ENCODE measurements at places on chromosomes 2 and 18.

- peak; percentile 33 for DNase-seq
These were observed 138.1 kb downstream of the PTGR3 start for GRCh38 chr18:75070625-75071483.

- no peak for DNase-seq
These were observed 826.8 kb downstream of the TRIB2 start for GRCh38 chr2:13543550-13543949.

DNA sequence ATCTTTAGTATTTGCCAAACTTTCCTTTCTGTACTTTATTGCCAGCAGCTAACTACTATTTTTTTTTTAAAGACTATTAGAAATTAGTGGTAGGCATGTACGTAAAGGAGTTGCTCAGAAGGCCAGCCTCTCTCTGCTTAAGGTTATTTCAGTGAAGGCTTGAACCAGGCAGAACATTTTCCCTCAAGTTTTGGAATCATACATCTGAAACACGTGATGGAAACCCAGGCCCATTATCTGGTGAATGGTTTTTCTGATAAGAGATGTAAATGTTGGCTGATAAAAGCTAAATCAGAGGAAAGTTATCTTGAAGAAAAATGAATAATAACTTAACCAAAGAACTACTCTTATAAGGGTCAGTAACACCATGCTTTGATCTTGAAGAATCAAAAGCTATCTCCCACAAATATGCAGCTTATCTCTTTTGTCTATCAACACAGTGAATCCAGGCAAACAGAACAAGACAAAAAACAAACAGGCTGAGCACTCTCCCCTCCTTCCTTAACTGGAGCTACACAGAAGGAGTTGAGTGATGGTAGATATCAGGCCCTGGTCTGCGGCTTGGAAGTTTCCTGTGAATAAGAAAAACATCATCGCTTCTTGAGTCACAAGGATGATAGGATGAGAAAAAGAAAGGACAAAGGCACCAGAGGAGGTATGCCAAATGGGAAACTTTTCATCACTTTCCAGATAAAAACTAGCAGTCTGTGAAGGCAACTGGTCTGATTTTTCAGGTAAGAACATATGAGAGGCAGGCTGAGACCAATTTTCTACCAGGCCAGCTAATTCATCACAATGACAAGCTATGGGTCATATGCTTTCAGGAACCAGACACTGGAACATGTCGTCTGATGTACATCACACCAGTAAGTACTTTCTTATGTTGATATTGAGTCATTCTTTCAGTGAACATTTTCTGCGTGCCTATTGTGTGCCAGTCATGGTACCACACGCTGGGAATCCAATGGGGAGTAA lies 88.4 kb upstream of the STK17B start:
- peak; percentile 58 for DNase-seq

DNA sequence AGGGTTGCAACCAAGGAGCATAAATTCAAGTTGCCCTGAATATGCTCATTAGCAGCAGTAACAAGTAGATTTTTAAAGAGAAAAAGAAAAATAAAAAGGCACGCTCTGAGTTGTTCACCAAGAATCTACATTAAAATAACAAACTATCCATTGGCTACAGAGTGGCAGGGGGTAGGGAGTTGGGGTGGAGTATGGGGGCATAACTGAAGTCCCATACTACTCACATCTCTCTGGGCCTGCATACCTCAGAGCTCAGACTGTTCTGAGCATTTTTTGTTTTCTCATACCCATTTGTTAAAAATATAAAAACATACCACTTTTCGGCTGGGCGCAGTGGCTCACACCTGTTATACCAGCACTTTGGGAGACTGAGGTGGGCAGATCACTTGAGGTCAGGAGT lies 31.4 kb downstream of the ORC4 start:
- DNase-seq, result no peak

- no peak for DNase-seq
These were observed 51.7 kb downstream of the ARHGAP28 start for GRCh38 chr18:6781142-6781714.

DNA sequence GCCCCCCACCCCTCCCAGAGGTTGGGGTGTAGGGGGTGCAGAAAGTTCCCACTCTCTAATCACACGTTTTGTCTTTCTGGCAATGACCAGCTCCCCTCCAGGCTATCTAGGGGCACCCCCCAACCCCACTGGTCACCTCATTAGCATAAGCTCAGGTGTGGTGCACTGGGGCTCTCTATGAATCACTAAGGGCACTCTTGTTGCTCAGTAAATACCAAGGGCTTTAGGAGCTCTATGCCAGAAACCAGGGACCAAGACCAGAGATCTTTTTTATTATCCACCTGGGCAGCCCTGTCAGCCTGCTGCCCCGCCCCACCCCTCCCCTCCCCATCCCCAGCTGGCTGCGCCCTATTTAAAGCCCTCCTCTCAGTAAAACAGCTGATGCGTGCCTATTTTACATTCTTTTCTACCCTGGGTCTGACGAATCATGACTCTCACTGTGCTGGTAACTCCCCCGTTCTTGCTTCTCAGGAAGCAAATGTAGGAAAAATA lies 24.3 kb downstream of the NCK2 start:
- DNase-seq, result no peak

- peak; percentile 58 for DNase-seq
These were observed 590 bp downstream of the IFIH1 start for GRCh38 chr2:162317861-162318327.

GRCh38 chr2:152483276-152484063 lies 148.5 kb downstream of the FMNL2 start:
- DNase-seq, result no peak

- DNase-seq, result no peak
These were observed 137.2 kb upstream of the KLHL14 start for GRCh38 chr18:32909798-32910561.

- no peak for DNase-seq
These were observed 42.1 kb downstream of the ST6GAL2 start for GRCh38 chr2:106843910-106844250.

- no peak for DNase-seq
These were observed 264.6 kb upstream of the STON1 start for GRCh38 chr2:48265169-48266030.

- no peak for DNase-seq
These were observed 59.3 kb downstream of the CD8B2 start for GRCh38 chr2:106546391-106546990.

DNA sequence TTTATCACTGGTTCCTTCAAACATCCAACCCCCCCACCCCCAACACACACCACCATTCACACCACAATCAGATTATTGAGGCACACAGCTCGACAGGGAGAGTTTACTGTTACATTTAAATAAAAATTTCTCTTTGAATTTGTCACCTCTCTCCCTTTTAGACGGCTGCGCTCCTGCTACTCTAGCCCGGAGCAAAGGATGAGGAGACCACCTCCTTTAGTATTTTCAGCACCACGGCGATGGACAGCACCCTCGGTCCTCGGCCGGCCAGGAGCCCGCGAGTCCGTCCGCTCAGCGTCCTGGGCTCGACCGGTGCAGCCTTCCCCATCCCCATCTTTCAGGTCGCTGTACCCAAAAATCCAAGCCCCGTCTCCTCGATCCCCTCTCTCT lies 892 bp downstream of the CELF4 start:
- peak; percentile 32 for DNase-seq

DNA sequence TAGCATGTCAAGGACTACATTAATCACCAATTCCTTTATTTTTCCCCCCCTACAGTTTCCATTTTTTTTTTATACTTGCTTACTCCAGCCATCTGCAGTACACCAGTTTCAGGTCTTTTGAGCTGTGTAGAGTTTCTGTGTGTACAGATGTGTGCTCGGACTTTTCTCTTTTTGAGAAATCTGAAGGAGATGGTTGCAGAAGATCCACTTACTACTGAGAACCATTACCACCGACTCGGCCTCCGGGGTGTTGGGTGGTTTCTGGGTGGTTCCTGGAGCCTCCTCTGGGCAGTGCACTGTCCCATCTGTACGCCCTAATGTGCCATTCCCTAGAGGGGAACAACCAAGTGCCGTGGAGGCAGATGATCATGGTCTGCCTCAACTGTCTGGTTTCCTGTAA lies 15.4 kb upstream of the LYPD6B start:
- no peak for DNase-seq

- no peak for DNase-seq
These were observed 84.6 kb downstream of the RAB31 start for GRCh38 chr18:9792565-9793245.

DNA sequence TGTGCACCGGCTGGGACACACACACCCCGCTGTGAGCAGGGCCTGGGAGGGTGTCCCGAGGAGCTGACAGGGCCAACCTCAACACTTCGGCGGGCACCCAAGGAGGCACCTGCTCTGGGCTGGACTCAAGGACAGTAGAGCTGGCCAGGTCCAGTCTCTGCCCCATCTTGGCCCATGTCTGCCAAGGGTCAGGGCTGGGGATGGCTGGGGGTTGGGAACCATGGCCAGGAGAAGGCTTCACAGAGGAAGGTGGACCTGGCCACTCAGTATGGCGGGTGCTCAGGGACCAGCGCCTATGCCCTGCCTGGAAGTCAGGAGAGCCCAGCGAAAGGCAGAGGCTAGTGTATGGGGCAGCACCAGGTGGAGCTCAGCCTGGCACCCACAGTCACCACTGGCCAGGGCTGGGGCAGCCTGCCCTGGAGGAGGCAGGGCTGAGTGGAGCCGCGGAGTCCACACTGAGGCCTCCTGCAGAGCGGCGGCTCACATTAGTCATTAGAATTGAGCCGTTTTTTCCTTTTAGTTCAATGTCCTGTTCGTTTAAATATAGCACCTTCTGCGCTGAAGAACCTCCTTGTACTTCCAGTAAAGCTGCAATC lies 4.2 kb downstream of the ERFE start:
- no peak for DNase-seq

GRCh38 chr2:19244460-19245363 lies 113.7 kb downstream of the OSR1 start:
- no peak for DNase-seq

- no peak for DNase-seq
These were observed 114.8 kb downstream of the ACAA2 start for GRCh38 chr18:49698525-49699025.

DNA sequence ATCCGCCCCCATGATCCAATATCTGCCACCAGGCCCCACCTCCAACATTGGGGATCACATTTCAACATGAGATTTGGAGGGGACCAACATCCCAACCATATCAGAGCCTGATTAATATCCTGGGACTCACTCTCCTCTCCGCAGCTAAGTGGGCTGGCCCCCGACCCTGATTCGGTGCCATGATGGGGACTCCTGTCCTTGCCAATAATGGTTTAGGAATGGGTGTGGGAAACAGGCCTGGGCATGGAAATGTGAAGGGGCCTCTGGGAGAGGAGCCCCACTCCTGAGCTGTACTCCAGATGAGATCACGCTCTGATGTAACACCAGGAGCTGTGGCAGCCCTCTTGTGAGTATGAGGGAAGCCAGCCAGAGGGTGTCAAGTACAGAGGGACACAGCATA lies 77.3 kb upstream of the SMAD7 start:
- no peak for DNase-seq

DNA sequence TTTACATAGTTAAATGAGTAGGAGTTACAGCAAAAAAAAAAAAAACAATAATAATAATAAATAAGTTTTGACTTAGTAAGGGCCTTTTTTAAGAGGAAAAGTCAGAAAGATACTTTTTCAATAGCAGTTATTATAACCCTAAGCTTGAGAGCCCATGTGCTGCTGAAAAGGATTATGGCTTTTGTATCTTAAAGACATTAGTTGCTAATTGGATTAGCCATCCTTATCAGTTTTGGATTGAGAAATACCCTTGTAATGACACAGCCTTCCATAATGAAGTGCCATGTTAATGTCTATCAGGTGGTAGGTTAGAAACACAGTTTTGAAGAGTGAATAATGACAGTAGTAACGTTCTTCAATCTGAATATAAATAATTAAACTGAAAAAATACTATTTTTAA lies 554.0 kb downstream of the RIT2 start:
- DNase-seq, result no peak

- DNase-seq, result peak; percentile 83
These were observed 97.4 kb upstream of the ITGA6 start for GRCh38 chr2:172329774-172330671.

DNA sequence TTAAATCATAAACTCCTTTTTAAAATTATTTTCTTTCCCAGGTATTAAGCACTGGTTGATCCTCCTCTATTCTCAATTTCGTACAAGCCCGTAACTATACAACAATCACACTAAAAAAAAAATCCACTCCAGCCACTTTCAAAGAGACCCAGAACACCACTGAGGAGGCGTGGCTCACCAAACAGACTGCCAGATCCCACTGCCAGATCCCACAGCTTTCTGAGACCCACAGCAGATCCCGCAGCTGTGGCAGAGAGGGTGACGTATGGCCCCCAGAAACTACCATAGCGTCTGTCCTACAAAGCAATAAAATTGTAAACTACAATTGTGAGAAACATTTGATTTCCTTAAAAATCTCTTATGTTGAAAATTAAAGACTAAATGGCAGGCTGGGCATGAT lies 230.7 kb upstream of the PXDN start:
- no peak for DNase-seq

DNA sequence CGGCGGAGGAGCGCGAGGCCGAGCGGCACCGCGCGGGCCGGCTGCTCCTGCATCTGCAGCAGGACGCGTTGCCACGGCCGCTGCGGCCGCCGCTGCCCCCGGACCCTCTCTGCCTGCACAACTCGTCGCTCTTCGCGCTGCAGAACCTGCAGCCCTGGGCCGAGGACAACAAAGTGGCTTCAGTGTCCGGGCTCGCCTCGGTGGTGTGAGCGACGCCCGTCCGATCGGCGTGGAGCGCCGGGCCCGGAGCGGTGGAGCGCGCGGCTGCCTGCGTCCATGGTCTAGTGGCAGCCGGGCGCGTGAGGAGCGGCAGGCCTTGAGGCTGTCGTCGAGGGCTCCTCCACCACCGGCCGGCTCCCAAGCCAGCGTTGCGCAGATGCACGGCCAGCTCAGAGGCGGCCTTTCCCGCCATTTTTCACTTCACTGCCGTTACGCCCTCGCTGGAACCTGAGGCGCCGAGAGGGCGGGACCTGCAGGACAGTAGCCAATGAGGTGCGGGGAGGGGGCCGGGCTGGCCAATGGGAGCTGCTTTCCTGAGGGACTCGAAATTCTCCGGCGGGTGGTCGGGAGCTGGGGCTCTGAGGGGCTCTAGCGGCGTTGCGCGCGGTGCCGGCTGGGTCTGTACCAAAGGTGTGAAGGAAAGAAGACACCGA lies 1.9 kb downstream of the TLX2 start:
- DNase-seq, result no peak

- peak; percentile 24 for DNase-seq
These were observed 179.6 kb downstream of the SATB2 start for GRCh38 chr2:199278099-199278498.

- no peak for DNase-seq
These were observed 4.3 kb downstream of the ATP6V1B1 start for GRCh38 chr2:70939839-70940580.

DNA sequence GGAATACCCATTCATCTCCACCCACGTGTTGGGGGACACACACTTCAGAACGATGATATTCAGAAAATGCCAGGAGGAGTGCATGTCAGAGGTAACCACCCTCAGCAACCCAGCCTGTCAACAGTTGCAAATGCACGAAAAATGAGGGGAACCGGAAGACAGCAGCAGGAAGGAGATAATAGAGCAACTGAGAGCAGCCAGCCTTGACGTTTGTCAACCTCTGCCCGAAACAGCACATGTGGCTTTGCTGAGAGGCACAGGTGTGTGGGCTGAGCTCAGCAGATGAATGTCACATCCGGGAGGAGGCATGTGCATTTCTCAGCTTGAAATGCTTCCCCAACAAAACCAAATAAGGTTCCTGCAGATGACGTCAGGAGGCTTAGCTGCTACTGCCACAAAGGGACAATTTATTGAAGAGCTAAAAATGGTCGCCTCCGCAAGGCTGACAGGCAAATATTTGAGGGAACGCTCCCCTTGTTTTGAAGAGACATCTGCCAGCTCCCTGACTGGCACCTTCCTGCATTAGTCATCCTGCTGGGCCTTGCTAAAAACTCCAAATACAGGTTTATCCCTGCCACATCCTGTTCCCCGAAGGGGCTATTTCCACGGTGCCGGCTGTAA lies 419.0 kb downstream of the NBAS start:
- DNase-seq, result peak; percentile 86
